ENCODE measurements at places on chromosomes 6 and 20.

DNA sequence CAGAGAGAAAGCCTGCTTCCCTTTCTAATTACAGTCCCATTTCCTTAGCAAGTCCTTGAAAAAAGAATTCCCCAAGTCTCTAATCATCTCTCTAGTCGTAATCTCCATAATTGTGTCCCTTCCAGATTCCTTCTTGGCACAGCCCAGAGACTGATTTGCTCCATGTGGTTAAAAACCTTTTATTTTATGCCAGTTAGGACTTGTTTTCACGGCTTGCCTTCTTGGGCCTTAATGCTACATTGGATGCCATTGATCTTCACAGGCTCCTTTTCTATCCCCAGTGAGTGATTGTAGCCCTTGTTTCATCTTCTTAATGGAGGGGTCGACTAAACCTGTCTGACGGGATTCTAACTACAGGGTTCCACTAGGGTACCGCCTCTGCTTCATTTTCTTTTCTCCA lies 650.6 kb upstream of the ARID1B start:
- DNase-seq, result no peak

GRCh38 chr20:17928633-17929311 lies 39.8 kb downstream of the SNX5 start:
- DNase-seq, result no peak

DNA sequence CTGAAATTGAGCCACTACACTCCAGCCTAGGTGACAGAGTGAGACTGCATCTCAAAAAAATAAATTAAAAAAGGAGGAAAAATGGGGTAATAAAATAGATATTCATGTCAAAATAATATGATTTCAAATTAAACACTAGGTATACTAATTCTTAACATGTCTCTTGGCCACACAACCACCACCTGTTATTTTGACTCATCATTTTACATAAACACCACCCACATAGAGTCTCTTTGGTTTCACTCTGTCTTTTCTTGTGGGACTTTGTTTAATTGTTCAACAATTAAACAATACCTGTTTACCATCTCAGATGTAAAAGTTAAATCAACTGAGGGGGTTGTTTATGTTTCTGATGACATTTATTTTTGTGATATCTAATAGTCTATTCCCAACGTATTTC lies 476.8 kb upstream of the ADGRB3 start:
- DNase-seq, result no peak

GRCh38 chr20:62716198-62716940 lies 7.7 kb downstream of the NTSR1 start:
- DNase-seq, result no peak

GRCh38 chr6:4162370-4162769 lies 27.0 kb upstream of the ECI2 start:
- DNase-seq, result no peak

DNA sequence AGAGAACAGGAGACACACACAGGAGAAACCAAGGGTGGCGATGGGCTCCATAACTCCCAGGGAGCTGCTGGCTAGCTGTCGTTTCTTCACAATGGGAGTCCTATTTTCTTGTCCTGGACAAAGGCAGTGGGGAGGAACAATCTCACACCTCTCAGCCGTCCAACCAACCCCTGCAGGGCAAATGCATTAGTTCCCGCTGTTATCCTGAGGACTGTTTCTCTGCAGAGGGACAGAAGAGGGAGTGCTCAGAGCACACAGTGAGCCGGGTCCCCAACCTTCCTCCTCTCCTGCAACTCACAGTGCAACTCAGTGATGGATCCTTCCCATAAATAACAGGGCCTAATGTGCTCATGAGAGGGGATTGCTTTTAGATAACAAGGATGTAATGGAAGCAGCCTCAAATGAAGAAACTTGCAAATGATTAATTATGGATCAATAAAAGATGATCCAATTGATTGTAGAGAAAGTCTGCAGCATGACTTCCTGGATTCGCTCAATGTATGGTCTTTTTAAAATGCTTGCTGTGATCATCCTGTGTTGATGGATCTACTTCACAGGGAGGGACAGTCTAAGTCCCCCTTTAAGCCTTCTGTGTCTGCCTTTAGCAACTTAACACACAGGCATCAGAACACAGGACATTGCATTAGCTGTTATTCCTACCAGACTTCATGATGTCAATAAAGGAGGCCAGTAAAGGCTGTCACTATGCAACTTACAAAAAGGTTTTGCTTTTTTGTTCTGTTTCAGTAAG lies 453.4 kb upstream of the AGPAT4 start:
- DNase-seq, result no peak

DNA sequence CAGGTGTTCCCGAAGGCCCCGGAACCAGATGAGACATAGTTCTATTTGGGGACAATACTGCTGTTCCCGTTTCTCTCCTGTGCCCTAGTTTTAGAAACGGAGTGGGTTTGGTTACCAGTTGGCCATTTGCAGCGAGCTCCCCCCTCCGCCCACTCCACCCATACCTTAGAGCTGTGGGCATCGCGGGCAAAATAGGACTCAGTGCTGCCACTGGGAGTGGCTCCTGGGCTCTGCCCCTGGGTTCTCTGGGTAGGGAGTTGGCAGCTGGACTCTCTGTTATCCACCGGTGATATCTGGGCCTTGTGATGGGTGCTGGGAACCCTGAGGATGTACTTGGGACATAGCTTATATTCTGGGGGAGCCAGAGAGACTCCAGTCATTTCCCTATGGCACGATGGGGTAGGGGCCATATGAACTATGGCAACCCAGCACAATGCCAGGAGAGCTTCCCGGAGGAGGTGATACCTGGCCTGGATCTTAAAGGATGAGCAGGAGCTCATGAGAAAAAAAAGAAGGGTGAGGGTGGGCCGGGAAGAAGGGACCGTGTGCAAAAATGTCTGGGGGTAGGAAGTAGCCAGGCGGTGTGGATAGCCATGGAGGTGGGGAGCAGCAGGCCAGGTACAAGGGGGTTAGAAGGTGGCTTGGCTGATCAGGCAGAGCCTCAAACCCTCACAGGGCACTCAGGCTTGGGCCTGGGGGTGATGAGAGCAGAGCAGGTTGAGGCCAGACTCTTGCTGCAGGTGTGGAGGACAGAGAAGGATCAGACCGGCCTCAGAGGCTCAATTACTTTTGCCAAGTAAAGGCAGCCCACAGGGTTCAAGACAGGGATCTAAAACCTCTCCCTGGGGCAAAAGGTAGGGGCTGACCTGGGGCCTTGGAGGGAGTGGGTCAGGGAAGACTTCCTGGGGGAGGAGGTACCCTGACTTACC lies 9.6 kb downstream of the SRC start:
- no peak for DNase-seq

DNA sequence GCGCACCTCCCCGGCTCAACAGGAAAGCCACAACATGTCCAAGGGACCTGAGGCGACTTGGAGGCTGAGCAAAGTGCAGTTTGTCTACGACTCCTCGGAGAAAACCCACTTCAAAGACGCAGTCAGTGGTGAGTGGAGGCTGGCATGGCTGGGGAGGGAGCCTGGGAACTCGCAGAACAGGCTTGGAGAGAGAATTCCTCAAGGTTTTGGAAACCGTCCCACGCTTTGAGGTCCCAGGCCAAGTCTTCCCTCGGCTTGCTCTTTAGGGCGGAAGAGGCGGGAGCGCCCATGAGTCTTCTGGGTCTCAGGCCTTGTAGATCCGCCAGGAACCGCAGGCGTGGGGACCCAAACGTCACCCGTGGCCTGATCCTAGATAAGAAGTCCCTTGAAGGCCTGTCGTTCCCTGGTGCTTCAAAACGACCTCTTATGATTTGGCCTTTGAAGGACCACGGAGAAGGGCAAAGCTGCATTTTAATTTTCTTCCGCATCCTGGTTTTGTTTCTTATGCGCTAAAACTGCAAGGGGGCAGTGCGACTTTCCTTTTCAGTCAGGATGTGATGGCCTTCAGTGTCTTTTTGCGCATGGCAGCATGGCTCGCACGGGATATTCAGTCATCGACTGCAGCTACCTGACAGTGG lies 2.0 kb downstream of the LAMP5 start:
- no peak for DNase-seq

GRCh38 chr6:73983367-73983766 lies 287.4 kb downstream of the CD109 start:
- no peak for DNase-seq

DNA sequence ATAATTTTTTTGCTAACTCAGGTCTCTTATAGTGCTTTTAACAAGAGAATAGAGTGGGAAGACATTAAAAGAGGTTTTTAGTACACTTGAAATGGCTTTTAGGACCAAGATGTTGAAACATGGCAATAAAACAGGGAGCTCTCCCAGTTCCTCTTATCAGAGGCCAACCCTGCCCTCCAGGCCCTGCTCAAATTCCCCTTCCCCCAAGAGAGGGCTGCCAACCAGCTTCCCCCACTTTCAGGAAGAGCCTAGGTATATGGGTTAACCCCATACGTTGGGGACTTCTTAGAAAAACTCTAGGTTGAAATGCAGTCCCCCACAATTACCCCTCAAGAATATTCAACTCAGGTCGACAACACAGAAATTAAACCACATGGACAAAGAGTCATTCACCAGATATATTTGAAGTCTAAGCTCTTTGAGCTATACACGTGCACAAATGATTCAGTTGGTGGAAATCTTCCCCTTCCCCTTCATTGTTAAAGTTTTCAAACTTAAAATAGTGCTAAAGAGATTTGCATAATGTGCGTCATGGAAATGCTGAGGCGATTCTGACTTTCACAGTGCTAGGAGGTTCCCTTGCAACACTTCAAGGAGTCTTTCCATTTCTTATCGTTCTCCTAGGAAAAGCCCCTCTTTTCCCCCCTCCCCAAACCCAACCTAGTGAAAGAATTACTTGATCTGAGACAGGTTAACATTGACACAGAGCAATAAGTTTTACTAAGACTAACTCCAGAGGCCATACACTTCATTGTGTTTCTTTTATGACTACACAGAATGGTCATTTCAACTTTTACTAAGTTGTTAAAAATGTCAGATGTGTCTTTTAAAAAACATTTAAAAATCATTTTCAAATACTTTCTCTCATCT lies 49.8 kb upstream of the ENPP5 start:
- no peak for DNase-seq

DNA sequence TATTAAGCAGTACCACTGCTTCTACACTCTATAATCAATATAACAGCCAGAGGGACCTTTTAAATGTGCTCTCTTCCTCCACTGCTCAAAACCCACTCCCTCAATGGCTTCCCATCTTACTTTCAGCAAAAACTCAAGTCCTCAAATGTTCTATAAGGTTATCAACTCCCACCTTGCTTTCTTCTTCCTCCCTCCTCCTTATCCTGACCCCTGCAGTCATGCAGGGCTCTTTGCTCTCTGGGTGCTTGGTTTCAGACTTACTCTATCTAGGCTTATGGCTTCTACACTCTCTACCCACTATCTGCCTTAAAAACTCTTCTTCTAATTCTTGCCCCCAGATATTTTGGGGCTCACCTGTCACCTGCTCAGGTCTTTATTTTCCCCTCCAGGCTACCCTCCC lies 5.3 kb downstream of the ARHGAP18 start:
- DNase-seq, result no peak

DNA sequence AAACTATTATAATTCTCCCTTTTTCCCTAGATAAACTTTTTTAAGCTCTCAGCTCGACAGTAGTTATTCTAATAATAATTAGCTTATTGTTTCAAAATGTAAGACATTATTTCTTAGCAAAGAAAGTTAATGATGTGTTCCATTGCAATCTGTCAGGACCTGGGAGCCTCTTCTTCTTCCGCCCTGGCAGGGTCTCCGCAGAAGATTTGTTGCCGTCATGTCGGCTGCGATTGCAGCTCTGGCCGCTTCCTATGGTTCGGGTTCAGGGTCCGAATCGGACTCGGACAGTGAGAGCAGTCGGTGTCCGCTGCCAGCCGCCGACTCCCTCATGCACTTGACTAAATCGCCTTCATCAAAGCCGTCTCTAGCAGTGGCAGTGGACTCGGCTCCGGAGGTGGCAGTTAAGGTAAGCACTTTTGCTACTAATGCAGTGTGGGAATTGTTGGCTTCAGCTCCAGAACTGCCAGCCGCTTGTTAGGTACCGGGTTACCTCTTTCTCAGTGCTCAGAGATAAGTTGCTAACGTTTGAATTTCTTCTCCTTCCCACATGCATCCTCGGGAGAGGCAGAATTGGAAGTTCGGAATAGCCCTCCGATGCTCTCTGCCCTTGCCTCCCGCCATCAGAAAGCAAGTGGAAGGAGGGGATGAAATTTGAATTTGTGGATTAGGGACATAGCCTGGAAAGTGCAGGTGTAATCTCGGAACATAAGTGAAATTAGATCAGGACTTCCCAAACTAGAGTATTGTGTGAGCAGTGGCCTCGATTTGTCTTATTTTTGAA lies at the start of gene CDC40:
CDC40 (plus strand) TSS at position 200 of the 781 bp plus-strand sequence; CDS start at position 218, 18 bp downstream.
- DNase-seq, result peak; percentile 71

- DNase-seq, result no peak
These were observed 337 bp downstream of the ESF1 start for GRCh38 chr20:13784271-13784892.

- DNase-seq, result no peak
These were observed 117.1 kb upstream of the PREP start for GRCh38 chr6:105519954-105520353.

- DNase-seq, result no peak
These were observed 88.8 kb downstream of the HUS1B start for GRCh38 chr6:568085-568484.

GRCh38 chr6:134216301-134217010 lies 101.5 kb downstream of the SGK1 start:
- DNase-seq, result no peak

DNA sequence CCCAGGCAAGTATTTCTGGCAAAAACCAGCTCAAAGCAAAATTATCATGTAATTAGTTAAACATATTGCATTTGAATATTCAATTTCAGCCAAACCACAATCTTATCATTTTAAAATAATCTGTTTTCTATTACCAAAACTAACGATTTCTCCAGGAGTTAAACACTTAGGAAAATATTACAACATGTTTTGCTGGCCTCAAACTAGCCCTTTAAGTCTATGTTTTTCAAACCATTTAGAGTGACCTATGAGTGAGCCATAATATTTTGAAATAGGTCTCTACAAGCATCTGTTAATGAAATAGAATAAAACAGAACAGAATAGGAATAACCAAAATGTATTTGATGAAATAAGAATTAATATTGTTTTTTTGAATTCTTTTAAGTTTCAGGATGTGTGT lies 370.9 kb downstream of the COL12A1 start:
- no peak for DNase-seq

- peak; percentile 12 for DNase-seq
These were observed 12.7 kb upstream of the SIRT5 start for GRCh38 chr6:13561624-13562267.

DNA sequence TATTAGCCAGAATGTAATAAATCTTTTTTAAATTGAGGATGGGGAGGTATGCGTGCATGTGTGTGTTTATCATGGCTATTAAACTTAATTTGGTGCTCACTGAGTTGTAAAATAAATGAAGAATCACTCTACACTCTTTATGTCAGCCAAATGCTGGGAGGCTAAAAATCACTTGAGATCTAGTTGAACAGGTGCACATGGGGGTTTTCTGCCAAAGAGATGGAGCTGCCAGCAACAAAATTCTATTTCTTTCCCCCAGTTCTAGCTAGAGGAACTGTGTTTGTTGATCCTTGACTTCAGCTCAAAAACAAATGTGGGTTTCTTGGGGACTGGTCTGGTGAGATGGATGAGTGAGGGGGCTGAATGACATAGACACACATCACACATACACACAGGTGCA lies 183.3 kb upstream of the BTBD3 start:
- no peak for DNase-seq

- DNase-seq, result no peak
These were observed 43.3 kb downstream of the SULF2 start for GRCh38 chr20:47741669-47742608.

Measured in HuH-7 (cell line).